Bronchial smooth muscle cell (primary cell): ENCODE measurements at places on chromosomes 11 and 22. TPM values are rescaled to one million over a fixed set of nuclear protein-coding genes. Genes with fewer than 3 reads are reported as not detected.

HBE1 gene
- 0.09 TPM in 1 of 2 replicates, not detected in the other for total RNA-seq

FAM227A gene
- total RNA-seq: 1.1 and 2.5 TPM in 2 replicates

SCN2B gene
- 0.16 and 0.43 TPM in 2 replicates for total RNA-seq

FLRT1 gene
- 0.09 and 0.16 TPM in 2 replicates for total RNA-seq

SLC5A12 gene
- total RNA-seq: 0.09 TPM in 1 of 2 replicates, not detected in the other

OR51B6 gene
- not detected in 2 replicates for total RNA-seq

P2RX3 gene
- not detected in 2 replicates for total RNA-seq

GAL3ST1 gene
- total RNA-seq: not detected in 2 replicates

EMID1 gene
- 0.09 TPM in 1 of 2 replicates, not detected in the other for total RNA-seq

NAGA gene
- 30.9 and 43.1 TPM in 2 replicates for total RNA-seq

MYBPC3 gene
- total RNA-seq: not detected in 2 replicates

NRXN2 gene
- 1.0 and 1.4 TPM in 2 replicates for total RNA-seq

BRD1 gene
- total RNA-seq: 17.2 and 20.3 TPM in 2 replicates

OR51B4 gene
- not detected in 2 replicates for total RNA-seq

RAG2 gene
- total RNA-seq: not detected in 2 replicates
